ENCODE measurements at places on chromosomes 6 and 20.
A peak's percentile ranks its signal among the peaks of the same experiment; 100 is the strongest.

DNA sequence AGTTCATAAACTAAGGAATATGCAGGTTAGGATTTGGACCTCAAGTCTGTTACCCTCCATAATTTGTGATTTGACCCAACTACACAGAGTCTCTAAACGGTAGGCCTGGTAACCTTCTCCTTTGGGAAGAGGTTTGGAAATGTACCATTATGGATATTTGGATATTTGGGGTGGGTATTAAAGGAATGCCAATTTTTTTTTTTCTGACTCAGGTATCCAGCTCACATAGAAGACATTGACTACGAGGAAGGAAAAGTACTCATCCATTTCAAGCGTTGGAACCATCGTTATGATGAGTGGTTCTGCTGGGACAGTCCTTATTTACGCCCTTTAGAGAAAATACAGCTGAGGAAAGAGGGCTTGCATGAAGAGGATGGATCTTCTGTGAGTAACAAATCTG lies 70.5 kb downstream of the PHF20 start:
- no peak for DNase-seq

- peak; percentile 20 for DNase-seq
Measured at GRCh38 chr20:25038103-25038410, 19.9 kb downstream of the ACSS1 start.

DNA sequence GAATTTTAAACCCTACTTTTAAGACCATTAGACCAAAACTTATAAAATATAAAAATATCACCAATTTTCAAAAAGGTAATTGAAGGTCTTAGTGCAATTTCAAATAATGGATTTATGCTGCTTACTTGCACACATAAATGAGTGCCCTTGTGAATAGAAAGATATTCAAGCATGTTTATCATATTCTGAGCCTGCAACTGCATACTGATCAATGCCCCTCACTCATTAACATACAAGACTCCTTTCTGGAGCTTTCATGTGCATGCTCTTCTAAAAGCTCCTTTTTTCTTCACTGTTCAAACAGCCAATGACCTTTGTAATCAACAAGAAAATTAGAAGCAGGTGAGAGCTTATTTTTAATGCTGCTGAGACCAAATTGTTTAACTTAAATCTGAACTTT lies 1139.3 kb downstream of the HACE1 start:
- no peak for DNase-seq

DNA sequence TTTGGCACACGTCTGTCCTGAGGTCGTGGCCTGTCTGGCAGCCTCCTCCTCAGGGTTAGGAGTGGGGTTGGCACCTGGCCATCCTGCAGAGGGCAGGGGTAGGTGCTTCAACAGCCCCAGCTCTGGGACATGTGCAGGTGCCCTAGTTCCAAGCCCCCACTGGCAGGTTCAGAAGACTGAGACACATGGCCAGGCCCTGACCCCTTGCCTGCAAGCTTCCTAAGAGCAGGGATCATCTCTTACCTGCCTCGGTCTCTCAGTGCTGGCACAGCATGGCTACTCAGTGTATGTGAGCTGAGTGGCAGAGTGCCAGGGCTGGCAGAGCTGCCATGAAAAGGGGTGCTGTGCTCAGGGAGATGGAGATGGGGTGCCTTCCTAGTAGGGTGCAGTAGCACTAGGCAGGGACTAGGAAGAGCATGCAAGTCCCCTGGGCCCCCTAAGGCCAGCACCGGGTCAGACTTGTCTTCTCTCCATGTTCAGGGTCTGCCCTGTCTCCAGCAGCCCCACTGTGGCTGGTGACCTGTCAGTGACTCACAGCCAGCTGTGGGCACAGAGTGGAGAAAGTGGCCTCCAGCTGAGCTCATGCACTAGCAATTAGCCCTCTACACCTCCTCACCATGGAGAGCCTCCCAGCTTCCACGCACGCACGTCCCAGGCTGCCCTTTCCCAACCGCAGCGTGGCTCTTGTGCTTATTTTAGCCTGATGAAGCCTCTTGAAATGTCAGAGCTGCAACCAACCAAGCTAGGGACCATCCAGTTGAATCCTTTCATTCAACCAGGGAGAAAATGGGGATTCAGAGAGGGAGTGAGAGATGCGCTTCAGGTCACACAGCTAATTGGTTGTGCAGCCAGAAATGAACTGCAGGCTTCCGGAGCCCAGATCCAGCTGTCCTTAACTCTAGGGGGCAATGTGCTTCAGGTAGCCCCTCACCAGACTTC lies 116.6 kb downstream of the MRPL14 start:
- peak; percentile 93 for DNase-seq

GRCh38 chr6:13370623-13371022 lies 42.3 kb upstream of the TBC1D7 start:
- DNase-seq = no peak

- DNase-seq = no peak
Measured at GRCh38 chr6:116568111-116568510, 3.2 kb upstream of the RWDD1 start.

GRCh38 chr20:17226410-17227218 lies at the start of gene PCSK2:
PCSK2 (plus strand) TSS chr20:17227040; CDS start chr20:17227306, 266 bp downstream.
- peak; percentile 61 for DNase-seq

DNA sequence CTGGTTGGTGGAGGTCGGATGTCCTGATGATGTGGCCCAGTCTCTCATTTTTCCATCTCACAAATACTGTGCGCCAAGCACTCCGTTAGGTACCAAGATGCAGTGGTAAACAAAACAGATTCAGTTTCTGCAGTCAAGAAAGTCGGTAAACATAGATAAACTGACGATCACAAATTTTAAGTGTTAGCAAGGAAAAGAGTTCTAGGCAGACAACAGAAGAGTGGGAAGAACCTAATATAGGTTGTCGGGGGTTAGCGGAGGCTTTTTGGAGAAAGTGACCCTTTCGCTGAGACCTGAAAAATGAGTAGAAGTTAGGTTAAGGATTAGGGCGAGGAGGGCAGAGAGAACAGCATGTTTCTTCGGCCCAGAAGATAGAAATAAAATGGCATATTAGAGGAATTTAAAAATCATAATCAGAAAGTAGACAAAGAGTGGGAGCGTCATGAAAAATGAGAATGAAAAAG lies 514 bp downstream of the ORC3 start:
- DNase-seq = no peak

DNA sequence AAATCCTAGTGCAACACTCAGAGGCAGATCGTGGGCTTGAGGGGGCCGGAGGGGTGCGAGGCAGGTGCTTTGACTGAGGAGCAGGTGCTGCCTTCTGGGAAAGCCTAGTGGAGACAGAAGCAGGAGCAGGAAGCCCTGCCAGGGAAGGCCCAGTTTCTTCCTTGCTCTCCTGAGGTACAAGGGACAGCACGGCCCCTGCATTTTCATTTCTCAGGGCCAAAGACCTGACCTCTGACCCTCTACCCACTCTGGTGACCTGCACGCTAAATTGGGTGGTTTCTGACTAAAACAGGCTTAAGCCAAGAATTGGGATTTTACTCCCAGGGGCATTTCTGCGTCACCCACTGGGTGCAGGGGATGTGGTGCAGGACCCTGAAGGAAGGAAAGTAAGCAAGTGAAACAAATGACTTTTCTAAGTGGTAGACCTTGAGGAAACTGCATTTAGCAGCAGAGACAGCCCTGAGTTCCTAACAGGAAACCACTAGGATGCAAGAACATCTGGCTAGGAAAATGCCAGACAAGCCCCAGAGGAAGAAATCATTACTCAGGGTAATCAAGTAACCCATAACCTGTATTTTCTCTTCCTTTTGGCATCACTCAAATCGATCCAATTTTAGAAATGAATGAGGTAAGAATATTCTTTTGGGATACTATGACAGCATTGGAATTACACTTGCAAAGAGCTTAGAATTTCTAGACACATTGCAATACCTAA lies 141.7 kb downstream of the CD164 start:
- DNase-seq = no peak

DNA sequence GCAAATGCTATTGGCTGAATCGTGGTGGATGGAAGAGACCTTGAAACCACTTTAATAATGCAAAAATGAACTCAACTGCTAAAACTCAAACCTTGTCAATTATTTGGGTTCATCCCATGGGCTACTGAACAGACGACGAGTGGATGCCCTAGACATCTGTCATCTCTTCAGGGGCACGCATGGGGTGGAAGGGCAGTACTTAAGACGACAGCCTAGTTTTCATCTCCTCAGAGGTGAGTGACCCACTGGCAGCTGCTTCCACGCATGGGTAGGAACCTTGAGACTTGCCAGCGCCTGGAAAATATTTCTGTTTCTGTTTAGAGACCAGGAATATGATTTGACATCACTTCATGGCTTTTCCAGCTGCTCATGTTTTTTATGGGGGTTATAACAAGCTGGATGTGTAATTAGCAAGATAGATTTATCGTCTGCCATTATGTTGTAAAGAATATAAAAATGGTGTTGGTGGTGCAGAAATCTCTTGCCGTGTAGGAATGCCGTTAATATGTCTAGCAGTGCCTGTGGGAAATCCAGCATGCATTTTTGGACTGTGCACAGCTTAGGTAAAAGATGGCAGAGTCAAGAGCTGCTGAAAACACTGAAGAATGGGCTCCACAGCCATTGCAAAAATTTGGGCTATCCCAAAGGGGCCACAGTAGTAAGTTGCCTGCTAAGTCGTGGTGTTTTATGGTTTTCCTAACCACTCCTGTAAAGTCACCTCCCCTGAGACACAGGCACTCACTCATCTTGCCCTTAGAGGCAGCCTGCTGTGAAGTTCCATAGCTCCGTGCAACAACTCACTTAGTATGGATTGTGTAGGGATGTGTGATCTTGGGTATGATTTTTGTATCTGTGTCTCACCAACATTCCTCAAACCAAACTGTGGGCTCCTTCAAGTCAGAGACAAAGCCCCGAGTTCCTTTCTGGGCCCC lies 203.3 kb downstream of the EYA2 start:
- no peak for DNase-seq

DNA sequence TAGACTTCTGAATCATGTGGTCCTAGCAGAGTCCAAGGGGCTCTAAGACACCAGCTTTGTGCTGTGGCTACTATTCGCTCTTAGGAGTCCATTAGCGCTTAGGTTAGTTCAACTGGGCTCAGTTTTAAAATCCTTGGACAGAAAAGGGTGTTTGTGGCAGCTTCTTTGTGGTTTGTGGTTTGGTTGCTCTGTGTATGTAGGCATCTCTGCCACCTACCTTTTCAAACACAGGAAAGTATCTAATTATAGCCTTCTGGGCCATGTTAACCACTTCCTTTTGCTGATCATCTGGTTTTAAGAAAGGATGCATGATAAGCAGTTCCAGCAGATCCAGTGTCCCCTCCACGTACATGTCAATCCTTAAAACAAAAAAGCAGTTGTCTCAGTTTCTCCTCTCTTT lies 10.8 kb downstream of the GSTA4 start:
- DNase-seq = peak; percentile 16

DNA sequence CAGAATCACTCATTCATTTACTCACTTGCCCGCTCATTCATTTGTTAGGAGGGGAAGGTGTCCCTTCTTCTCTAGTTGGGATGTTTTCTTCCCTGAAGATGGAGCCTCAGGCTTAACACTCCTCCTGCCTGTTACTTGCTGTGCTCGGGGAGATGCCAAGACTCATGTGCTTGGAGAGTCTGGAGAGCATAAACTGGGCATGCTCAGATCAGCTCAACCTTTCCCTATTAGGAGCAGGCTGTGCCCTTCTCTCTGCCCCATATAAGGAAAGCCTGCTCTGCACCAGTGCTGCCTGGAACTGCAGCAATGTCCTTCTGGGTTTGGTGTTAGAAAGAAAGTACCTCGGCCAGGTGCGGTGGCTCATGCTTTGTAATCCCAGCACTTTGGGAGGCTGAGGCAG lies 18.0 kb upstream of the UBE2V1 start:
- no peak for DNase-seq

- no peak for DNase-seq
Measured at GRCh38 chr6:169171951-169172350, 81.7 kb downstream of the THBS2 start.

DNA sequence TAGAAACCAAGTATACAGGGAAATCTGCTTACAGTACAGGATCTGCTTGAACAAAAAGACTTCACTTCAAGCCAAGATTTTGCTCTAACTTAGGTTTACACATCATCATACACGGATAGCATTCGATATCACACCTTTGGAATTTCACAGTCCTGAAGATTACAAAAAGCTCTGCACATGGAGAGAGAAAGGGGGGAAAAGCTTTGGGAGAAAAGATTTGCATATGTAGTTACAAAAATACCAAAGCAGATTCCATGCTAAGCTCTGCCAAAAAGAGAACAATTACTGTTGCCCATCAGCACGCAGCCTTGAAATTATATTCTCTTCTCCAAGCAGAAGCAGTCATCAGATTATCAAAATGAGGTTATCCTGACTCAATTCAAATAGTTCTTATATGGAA lies 62.0 kb downstream of the HIVEP2 start:
- DNase-seq = peak; percentile 10

DNA sequence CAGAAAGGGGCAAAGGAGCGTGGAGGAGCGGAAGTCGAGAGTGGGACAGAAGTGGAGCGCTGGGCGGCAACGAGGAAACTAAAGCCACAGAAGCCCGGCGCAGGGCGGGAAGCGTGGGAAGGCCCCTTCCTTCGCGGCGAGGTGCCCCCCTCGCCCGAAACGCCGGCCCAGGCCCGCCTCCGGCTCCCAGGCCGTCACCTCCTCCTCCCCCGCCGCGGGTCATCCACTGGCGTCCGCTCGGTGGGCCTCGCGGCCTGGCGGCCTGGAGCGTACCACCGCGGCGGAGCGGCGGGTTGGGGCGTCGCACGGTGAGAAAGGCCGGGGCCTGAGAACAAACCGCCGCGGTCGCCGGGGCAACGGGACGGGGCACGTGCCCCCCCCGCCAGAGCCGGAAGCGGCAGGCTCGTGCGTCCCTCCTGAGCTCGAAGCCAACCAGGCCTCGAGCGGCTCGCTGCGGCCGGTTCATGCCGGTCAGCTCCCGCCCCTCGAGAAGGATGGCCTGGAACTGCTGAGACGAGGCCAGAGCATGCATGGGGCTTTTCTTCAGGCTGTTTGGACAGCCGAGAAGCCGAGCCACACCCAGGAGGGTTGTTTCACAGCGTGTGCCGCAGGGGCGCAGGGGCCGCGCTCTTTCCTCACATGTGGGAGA lies at the start of gene TCP11:
Gene TCP11, minus strand, starts transcription at position 333 of the 649 bp plus-strand sequence. CDS start 469 bp downstream, outside the sequence.
- DNase-seq = no peak

DNA sequence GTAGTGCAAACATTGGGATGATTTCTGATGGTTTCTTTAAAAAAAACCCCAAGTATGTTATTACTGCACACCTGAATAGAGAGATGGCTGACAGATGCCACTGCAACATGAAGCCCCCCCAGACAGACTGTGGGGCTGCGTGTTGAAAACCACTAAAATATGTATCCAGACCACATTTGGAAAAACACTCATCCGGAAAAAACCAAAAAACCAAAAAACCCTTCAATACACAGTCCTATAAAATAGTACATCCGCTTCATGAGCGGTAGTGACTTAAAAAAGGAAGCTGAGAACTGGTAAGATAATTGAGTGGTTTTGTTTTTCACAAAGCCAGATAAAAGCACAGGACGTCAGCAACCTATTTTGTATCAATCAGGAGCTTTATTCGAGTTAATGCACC lies 47.1 kb upstream of the EDN3 start:
- no peak for DNase-seq

DNA sequence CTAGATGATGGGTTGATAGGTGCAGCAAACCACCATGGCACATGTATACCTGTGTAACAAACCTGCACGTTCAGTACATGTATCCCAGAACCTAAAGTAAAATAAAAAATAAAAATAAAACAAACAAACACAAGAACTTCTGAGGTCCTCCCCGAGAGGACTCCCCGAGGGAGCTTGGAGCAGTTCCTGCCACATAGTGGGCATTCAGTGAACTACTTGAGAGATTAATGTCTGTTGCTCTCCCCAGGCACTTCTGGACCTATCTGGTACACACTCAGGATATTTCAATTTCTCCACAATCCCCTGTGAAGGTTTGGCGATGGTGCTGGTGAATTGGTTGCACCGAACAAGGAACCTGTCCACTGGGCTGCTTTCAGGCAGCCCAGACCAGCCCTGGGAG lies 311.2 kb downstream of the ESR1 start:
- no peak for DNase-seq

- no peak for DNase-seq
Measured at GRCh38 chr20:59784791-59785668, 148.4 kb downstream of the SYCP2 start.
